Caki2 (cell line): ENCODE measurements at places on chromosomes 5 and 9. TPM values are rescaled to one million over a fixed set of nuclear protein-coding genes. Genes with fewer than 3 reads are reported as not detected.

DNA sequence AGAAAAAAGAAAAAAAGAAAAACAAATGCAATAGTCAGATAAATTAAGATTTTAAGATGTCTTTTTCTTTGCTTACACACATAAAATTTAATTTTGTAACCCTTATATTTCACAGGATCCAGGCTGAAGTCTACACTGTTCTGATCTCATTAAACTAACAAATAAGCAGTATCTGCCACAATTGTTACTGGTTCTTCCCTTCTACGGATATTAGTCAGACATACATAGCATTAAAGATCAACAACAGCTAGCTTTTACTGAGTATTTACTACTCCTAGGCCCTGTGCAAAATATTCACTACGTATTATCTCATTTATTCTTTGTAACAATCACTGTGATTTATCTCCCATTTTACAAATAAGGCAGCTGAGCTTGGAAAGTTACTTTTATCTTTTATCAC lies 34.9 kb downstream of the GNAQ start:
- no peak for DNase-seq

Gene CA9
- total RNA-seq, result 0.30 and 11.6 TPM in 2 replicates

GRCh38 chr5:53035868-53036381 lies 46.8 kb downstream of the ITGA2 start:
- no peak for DNase-seq

- DNase-seq, result peak; percentile 25
These were observed 185.4 kb downstream of the CRB2 start for GRCh38 chr9:123541411-123541810.

Gene SH2D3C
- total RNA-seq, result not detected in 2 replicates

Gene CER1
- total RNA-seq, result not detected in 2 replicates

DNA sequence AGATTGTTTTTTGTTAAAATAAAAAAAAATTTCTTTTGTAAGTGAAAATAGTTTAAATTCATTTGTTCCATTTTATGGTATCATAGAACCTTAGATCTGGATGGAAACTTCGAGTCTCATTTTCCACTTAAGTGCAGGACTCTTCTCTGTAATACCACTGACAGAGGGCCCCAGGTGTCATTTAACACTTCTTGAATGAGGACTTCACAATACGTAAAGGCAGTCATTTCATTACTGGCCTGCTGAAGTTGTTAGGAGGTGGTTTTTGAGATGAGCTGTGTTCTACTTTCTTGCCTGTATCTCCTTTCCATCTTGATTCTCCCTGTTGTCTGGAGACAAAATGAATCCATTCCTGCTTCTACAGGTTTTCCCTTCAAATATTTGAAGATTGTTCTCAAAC lies 455.3 kb downstream of the DMRT2 start:
- no peak for DNase-seq

GRCh38 chr5:22998362-22998761 lies 145.2 kb upstream of the CDH12 start:
- DNase-seq, result no peak

DNA sequence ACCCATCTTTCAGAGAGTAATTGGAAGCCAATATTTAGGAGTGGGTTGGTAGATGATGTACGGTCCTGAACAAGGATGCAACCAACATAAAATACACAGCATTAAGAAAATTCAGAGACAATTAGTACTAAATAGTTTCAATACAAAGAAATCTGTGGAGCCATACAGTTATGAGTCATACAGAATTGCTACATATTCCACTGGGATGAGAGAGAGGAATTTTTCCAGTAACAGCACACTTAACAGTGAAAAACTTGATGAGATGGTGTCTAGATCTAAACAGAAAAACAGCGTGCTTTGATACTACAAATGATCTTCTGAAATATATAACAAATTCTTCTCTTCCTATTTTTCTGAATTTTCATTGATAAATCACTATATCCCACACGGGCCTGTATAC lies 1999.3 kb upstream of the CDH9 start:
- DNase-seq, result no peak

GRCh38 chr5:148796936-148797335 lies 29.5 kb upstream of the ADRB2 start:
- DNase-seq, result no peak

Gene FAXDC2
- 0.26 and 4.2 TPM in 2 replicates for total RNA-seq

Gene GLIPR2
- total RNA-seq, result 19.1 and 25.7 TPM in 2 replicates

Gene SLC1A3
- not detected in 2 replicates for total RNA-seq

DNA sequence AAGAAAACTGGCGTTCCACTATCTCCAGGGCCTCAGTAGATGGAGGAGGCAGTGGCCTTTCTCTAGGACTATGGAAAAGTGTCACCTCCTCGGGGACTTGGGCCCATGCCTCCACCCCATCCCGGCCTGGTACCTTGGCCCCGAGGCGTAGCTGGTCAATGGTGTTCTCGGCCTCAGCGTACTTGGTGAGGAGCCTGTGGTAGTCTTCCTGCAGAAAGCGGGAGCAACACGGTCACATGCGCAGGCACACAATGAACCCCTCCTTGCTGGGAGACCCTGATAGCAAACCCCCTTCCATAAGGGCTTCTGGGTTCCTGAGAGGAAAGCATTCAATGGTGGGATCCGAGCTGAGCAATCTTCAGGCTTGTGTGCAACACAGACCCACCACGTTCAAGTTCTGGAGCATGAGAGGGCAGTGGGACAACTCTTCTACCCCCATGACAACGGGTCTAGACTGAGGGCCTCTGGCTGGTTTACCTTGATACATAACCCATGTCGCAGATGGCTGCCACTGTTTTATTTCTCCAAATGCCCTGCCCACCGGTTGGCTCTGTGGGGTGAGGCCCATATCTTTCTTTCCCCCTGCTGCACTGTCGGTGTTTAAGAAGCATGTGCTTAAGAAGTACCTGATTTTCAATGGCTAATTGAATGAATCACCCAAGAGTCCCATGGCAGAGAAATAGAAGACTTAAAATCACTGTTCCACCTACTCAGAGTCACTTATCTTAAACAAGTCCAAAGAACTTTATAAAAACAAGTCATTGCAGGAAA lies 13.6 kb downstream of the AKNA start:
- no peak for DNase-seq

Gene SLC6A18
- not detected in 2 replicates for total RNA-seq

Gene GFI1B
- not detected in 2 replicates for total RNA-seq

Gene CD72
- 0.12 and 0.68 TPM in 2 replicates for total RNA-seq

DNA sequence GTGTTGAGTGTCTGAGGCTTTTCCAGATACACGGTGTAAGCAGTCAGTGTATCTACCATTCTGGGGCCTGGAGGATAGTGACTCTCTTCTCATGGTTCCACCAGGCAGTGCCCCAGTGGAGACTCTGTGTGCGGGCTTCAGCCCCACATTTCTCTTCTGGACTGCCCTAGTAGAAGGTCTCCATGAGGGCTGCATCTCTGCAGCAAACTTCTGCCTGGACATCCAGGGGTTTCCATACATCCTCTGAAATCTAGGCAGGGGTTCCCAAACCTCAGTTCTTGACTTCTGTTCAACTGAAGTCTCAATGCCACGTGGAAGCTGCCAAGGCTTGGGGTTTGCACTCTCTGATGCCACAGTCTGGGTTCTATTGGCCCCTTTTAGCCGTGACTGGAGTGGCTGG lies 256.6 kb upstream of the ITGA1 start:
- DNase-seq, result no peak
